ENCODE measurements at places on chromosomes 3 and 15.

- no peak overlapping the region for H3K27ac ChIP-seq
- no peaks in the 10 kb centered on the region for H3K4me1 ChIP-seq
- H3K27me3 ChIP-seq, result peaks cover 3% of the 10 kb centered on the region
- no peaks in the 10 kb centered on the region for H3K36me3 ChIP-seq
Measured at GRCh38 chr3:195763843-195764825, 43.4 kb downstream of the MUC20 start.

DNA sequence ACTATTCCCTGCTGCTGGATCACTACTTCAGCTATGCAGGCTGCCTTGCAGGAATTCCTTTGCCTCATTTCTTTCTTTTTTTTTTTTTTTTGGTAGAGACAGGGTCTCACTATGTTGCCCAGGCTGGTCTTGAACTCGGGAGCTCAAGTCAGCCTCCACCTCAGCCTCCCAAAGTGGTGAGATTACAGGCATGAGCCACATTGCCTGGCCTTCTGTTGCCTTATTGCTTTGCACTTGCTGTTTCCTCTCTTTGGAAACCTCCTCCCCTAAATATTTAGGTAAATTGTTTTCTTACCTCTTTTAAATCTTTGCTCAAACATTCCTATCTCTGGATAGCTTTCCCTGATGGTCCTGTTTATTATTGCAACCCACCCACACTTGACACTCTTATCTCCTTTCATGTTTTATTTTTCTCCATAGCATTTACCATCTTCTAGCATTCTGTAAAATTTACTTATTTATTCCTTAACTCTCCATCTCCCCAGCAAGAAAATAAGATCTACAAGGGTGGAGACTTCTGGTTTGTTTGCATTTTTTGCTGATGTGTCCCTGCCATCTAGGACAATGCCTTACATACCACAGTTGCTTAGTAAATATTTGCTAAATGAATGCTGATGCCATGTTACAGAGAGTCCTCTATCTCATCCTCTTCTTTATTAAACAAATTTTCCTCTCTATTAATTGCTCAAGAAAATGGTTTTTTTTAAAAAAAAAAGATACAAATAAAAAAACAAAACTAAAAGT lies 134.8 kb downstream of the P2RY1 start:
- DNase-seq, result peak; percentile 6
- no peaks in the 10 kb centered on the region for H3K4me1 ChIP-seq
- H3K27ac ChIP-seq, result no peak overlapping the region
- H3K36me3 ChIP-seq, result no peaks in the 10 kb centered on the region
- no peak overlapping the region for H3K4me3 ChIP-seq

- H3K4me3 ChIP-seq, result no peak overlapping the region
- no peaks in the 10 kb centered on the region for H3K4me1 ChIP-seq
- no peaks in the 10 kb centered on the region for H3K36me3 ChIP-seq
Measured at GRCh38 chr15:99508852-99509251, 56.9 kb upstream of the MEF2A start.

- H3K4me3 ChIP-seq, result peak overlapping the region; percentile 66
- no peaks in the 10 kb centered on the region for H3K27me3 ChIP-seq
Measured at GRCh38 chr15:90903733-90904536, 833 bp downstream of the MAN2A2 start.

DNA sequence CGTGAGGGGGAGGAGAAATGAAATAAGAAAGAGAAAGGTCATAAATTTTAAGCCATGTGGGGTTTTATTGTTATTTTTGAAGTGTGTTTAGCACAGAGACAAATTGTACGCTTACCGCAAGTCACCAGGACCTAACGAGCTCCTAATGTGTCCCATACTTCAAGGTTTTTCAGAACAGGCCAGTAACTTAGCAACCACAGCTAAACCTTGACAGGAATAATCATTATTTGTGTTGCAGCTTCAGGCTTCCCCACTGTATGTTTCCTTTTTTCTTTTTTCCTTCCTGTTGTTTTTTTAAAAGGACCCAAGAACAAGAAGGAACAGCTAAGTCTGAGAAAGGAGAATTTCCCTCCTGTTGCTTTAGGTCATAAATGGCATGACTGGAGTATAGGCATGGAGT lies 160.8 kb downstream of the TUSC7 start:
- no peak overlapping the region for H3K27ac ChIP-seq
- DNase-seq, result no peak
- no peaks in the 10 kb centered on the region for H3K4me1 ChIP-seq

All from prostate gland (tissue), 2 donors.